Stimulated activated CD8-positive, alpha-beta memory T cell treated with anti-CD3 and anti-CD28 coated beads, Interleukin-7, amount 100 ng/mL, for 1 hour (primary cell): ENCODE measurements at places on chromosomes 6 and 20.

DNA sequence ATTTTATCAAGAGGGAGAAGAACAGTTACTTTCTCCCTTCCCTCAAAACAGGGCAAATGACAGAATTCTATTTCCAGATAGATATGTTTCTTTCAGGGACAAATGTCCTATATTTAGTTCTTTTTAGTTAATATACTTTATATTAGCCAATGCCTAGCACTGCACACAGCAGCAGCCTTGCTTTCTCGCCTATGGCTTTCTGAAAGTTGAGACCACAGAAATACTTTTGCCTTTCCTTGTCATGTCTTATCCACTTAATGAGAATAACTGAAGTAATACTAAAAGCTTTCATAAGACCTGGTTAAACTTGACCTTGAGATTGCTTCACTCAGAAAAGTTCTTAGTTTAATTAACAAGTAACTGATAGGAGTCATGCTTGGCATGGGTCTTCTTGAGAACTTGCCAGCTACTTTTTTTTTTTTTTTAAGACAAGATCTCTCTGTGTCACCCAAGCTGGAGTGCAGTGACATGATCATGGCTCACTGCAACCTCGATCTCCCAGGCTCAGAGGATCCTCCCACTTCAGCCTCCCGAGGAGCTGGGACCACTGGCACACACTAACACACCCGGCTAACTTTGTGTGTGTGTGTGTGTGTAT is 159.3 kb downstream of the CDKAL1 start:
- DNase-seq = no peak

DNA sequence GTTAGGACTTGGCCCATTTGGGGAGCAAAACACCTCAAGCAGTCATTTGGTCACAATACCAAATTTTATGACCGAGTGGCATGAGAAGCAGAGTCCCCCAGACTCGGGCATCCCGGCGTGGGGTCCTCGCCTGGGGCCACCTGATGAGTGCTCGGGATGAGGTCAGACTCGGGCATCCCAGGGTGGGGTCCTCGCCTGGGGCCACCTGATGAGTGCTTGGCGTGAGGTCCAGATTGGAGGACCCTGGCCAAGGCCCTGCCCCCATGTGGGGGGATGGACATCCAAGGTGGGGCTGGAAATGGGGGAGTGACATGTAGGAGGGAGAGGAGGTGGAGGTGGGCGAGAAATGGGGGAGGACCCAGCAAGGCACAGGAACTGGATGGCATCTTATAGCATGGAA is 56.1 kb upstream of the CST7 start:
- no peak for DNase-seq

- DNase-seq = no peak
These were observed 245.0 kb downstream of the RFPL4B start for GRCh38 chr6:112592159-112592558.

DNA sequence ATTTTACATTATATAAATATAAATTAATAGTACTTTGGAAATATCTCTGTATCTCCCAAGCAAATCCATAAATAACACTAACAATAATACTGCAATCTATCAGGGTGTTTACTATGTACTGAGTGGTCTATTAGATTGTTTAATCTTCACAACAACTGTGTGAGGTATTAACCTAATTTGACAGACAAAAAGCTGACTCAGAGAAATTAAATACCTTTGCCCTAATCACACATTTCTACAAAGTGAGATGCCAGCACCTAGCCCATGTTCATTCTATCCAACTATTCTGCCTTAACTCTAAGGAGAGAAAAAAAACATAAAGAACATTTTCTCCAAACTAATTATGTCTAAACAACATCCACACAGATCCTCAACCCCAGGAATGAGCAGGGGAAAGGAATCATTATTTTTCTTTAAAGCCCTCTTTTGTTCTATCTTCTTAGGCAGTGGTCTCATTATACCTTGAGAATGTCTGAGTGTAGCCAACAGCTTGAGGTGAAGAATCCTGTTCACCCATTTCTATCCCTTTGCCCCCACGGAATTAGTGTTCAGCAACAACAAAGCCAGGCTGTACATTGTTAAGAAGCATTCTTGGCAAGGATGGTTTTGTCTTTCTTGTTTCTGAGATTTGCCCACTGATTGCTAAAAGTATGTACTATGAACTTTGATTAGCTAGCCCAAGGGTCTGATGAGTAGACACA is 42.7 kb downstream of the PRL start:
- no peak for DNase-seq

- DNase-seq = no peak
These were observed 54.3 kb downstream of the SERAC1 start for GRCh38 chr6:158113802-158114201.

DNA sequence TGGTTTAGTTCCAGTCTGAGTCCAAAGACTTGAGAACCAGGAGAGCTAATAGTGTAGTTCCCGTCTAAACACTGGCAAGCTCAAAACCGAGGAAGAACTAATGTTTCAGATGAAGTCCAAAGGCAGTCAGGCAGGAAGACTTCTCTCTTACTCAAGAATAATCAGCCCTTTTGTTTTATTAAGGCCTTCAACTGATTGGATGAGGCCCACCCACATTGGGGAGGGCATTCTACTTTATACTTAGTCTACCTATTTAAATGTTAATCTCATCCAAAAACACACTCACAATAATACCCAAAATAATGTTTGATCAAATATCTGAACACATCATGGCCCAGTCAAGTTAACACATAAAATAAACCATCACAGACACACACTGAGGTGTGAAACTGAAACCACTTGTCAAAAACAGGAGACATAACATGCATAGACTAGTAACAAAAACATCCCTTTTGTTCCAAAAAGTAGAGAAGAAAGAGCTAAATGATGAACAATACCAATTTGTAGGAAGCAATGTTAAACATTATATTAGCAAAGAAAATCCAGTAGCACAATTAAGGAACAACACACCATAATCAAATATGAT is 50.2 kb upstream of the SENP6 start:
- DNase-seq = no peak

- DNase-seq = no peak
These were observed 102.5 kb downstream of the CD24 start for GRCh38 chr6:106872049-106872448.

DNA sequence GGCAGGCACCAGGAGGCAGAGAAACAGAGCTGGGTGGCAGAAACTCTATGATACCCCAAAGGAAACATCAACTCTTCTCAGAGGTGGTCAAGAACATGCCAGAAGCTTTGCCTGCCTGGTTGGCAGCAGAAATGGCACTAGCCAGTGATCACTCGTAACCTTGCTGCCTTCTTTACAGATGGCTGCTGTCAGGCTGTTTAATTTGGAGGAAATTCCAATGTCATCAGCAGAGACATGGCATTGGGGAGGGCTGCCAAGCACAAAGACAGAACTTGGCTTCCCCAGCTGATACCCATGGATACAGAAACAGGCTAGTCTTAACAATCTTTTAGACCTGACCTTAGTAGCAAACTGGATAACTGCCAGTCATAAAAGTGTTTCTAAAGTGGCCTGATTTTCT is 153.6 kb downstream of the GMPR start:
- no peak for DNase-seq

DNA sequence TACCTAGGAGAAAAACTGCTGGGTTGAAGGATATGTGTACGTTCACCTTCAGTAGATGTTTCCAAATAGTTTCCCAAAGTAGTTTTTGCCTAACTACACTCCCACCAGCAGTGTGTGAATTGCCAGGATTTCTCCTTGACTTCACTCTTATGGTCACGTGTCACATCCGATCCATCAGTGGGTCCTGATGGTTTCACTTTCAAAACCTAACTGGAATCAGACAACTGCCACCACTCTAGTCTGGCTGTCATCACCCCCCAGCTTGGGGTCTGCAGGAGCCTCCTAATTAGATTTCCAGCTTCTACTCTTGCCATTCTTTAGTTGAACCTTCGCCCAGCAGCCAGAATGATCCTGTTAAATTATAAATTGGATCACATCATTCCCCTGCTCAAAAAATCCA is 8.5 kb upstream of the SLC12A5 start:
- DNase-seq = no peak

GRCh38 chr20:47703748-47704147 is 81.5 kb downstream of the SULF2 start:
- no peak for DNase-seq

DNA sequence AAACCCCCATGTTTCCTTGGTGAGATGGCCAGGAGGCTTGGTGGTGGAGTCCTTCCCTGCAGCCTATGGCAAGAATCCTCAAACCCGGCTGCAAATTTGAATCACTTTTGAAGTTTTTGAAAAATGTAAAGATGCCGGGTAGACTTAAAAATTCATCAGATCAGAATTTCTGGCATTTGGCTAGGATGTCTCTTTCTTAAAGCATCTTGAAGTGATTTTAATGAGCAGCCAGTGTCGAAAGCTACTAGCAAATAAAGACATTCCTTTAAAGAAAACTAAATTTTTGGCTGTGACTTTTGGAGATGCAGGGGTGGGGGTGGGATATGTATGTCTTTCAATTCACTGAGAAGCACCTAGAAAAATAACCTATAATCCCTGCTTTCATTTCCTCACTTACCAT is 25.6 kb upstream of the NOX3 start:
- DNase-seq = no peak
